Stimulated activated CD4-positive, alpha-beta T cell treated with anti-CD3 and anti-CD28 coated beads, Interleukin-15, amount 100 ng/mL, for 1 hour (primary cell): ENCODE measurements at places on chromosomes 6 and 20.

- DNase-seq, result no peak
Observed at GRCh38 chr6:44052419-44053023, 74.7 kb downstream of the MRPL14 start.

- DNase-seq, result no peak
Observed at GRCh38 chr20:53195876-53196610, 223.9 kb downstream of the TSHZ2 start.

DNA sequence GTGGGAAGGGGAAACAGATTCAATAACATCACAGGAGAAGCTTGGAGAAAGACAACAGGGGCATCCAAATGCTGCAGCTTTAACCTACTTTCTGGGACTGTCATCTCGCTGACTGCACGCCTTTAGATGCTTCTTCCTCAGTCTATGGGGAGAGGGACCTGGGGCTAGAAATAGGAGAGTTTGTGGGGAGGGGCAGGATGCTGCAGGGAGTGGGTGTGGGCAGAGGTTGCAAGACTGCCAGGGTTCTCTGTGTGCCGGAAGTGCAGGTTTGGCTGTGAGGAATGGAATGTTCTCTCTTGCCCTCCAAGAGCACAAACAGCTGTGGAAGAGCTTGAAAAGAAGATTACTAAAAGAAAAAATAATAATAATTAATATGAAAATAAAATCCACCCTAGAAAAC lies 93.2 kb downstream of the FOXO3 start:
- no peak for DNase-seq

GRCh38 chr6:43635387-43636307 lies at the start of gene MAD2L1BP:
TSS of gene MAD2L1BP (plus strand) at chr6:43635840. CDS start at chr6:43635876, 36 bp downstream.
- peak; percentile 78 for DNase-seq

DNA sequence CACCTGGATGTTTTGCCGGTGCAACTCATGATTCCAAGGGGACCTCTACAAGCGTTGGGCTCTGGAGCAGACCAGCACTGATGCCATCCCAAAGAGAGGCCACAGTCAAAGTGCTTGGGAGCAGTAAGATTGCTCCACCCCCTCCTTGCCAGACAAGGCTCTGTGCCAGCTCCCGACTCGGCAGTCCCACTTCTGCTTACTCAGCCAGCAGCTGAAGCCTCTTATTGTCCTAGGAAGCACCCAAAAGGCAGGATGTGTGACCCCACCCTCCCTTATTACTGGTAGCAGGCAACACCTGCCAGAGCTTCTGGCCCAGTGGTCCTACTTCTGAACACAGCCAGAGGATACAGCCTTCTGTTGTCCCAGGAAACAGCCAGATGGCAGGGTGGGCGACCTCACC lies 614.2 kb downstream of the TENT5A start:
- no peak for DNase-seq

DNA sequence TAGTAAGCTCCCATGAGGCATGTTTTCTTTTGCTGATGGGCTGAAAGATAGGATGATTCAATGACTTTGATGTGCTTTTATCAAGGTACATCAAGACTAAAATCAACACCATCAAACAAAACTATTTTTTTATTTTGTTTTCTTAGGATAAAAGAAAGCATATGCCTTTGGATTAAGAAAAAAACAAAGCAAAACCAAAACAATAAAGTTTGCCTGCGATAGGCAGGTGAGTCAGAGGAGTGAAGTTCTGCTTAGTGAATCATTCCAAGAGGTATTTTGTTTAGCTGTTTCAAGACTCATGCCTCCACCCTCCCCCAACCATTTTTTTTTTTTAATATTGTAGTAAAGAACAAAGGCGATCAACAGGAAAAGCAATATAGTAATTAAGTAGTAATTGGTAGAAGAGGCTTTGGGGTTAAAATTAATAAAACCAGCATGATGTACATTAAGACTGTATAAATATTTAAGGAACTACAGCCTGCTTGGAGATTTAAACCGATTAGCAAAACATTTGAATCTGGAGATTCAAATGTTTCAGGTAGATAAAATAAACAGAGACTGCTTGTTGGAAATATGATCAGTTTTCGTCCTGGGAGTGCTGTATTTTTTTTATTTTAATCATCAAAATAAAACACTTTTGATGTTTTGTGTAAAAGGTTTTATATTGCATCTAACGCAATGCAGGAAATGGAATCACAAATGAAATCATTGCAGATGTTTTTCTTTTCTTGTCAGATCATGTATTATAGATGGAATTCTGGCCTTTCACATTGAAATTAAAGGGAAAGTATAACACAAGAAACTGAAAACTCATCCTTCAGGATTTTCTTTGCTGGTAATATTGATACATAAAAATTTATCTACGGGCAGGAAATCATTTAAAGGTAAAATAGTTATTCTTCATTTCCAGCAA lies 482.3 kb upstream of the MANEA start:
- DNase-seq, result no peak

DNA sequence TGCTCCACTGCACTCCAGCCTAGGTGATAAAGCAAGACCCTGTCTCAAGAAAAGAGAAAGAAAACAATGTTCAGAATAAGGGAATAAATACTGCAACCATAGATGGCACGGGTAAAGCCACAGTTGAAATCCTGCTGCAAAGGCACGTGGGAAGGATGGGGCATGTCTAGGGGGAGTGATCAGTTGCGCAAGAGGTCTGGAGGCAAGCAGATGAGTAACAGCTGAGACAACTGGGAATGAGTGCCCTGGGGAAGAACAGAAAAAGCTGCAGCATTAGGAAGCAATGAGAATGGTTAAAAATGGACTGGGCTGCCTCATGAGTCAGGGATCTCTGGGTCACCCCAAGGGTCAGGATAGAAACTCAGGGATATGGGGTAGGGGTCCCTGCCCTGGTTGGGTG lies 96.3 kb downstream of the GMPR start:
- no peak for DNase-seq

GRCh38 chr20:32918296-32918695 lies 59.6 kb downstream of the EFCAB8 start:
- DNase-seq, result no peak

DNA sequence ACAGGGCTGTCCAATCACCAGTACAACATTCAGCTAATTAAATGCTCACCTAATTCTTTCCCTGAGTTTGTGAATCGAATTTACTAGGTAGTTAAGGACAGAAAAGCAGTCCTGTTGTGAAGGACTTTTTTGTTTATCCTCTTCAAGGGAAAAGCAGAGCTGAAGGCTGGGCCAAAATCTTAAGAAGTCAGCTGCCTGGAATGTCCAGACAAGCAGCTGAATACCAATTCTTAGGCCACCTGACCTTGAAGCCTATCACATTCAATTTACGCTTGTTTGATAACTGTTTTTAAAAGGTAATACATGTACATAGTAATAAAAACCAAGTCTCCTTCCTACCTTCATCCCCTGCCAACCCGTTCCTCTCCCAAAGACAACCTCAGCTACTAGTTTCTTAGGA lies 56.4 kb downstream of the UQCC1 start:
- no peak for DNase-seq

DNA sequence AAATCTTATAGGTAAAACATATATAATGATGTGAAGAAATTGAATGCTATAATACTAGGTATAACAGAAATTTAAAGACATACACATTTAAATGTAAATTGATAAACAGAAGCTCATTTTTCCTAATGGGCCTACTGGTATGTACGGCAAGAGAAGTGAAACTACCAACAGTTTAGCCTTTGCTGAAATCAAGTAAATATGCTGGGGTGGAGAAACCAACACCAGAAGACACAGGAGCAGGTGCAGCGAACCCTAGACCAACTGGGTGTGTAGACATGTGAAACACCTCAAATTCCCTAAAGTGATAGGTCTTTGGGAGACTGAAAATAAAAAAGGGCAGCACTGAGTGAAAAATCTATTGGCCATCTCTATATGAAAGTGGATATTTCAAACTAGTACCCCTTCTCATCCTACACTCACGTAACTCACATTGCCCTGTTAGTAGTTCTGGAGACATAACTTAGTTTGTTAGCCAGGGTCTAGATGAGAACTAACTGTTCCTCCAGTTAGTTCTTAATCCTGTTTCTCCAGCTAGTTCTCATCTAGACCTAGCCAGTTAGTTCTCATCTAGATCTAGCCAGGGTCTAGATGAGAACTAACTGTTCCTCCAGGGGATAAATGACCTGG lies 53.1 kb downstream of the SLC35D3 start:
- no peak for DNase-seq

GRCh38 chr6:156695742-156696141 lies 81.4 kb upstream of the ARID1B start:
- DNase-seq, result no peak

- DNase-seq, result no peak
Observed at GRCh38 chr6:70112716-70113115, 190.2 kb downstream of the COL9A1 start.

GRCh38 chr6:680666-681340 lies 12.1 kb downstream of the EXOC2 start:
- no peak for DNase-seq
